ENCODE measurements at places on chromosomes 3 and 15.
A peak's percentile ranks its signal among the peaks of the same experiment; 100 is the strongest.

GRCh38 chr15:33314069-33314468 lies 3.3 kb downstream of the RYR3 start:
- DNase-seq = no peak

DNA sequence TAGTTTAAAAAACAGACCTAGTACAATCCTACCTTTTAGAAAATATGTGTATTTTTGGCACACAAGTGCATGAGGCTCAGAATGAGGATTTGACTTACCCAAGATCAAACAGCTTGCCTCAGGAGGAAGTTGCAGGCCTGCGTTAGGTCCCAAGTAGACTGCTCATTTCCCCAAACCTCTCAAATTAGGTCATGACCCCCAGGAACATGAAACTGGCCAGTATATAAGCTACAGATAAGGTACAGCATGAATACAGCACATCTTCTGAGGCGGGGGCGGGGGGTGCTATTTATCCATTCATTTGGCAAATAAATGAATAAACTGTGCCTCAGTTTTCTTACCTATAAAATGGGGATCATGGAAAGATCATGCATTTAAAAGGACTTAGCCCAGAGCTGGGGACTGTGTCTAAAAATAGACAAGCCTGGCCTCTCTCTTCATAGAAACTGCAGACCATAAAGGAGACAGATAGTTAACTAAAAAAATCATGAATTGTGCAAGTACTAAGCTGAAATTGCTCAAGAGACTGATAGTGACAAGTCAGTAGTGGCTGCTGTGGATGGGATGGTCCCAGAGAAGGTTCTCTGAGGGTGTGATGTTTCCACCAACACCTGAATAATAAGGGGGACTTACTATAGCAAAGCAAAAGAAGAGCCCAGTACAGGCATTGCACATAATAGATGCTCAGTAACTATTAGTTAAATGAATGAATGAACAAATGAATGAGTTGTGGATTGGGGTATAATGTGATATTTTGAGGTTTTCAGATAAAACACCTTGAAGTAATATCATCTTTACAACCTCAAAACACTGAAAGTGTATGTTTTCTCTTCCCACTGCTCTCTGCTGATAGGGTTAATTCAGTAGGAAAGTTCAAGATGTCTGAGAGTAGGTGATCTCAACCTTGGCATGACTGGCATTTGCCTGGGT lies 258.5 kb upstream of the PROK2 start:
- peak; percentile 90 for DNase-seq

DNA sequence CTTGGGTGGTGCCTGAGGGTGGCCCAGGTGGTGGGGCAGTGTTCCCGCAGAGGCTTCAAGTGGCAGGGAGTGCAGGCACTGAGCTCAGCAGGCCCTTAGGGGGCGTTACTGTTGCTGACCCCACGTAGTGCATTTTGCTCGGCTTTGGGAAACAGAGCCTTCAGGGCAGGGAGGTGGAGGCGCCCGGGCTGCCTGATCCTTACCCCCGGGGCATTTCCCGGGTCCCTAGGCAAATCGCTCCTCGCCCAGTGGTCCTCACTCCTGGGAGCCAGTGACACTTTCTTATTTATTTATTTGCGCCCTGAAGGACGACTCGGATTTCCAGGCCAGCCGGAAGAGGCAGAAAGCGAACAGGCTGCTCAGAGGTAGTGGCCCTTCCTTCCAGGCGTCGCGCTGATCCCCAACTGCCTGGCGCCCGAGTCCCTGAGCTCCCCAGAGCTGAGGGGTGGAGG lies 10.1 kb upstream of the FOXB1 start:
- no peak for DNase-seq

DNA sequence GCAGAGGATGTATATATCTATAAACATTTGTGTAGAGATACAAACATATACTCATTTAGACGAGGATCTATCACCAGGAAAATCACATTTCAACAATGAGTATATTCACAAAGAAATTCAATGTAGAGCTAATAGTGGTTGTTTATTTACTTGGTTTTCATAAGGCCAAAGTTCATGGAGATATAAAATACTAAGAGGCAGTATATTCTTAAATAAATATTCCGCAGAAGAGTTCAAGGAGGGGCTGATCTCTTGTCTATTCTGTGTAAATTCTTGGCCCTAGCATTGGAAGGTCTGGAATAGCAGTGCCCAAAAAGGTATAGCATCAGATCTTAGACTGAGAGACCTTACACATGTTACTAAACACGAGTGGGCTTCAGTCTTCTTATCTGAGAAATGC lies 122.1 kb downstream of the EDEM1 start:
- DNase-seq = no peak

DNA sequence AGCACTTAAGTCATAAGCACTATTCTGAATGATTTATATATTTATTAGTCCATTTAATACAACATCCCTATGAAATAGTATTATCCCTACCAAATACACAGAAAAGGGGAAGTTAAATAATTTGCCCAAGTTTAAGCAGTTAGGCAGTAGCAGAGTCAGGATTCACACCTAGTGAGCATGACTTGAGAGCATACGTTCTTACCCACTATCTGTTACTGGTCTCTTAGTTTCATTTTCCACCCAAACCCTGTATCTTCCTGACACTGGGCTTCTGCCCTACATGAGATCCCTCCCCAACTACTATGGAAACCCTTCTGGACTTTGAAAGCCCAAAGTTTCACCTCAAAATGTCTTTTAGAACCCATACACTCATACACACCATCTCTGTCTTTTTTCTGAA lies 4.4 kb upstream of the ATOSA start:
- DNase-seq = peak; percentile 38

GRCh38 chr3:14391033-14391432 lies 11.4 kb upstream of the SLC6A6 start:
- DNase-seq = peak; percentile 89

DNA sequence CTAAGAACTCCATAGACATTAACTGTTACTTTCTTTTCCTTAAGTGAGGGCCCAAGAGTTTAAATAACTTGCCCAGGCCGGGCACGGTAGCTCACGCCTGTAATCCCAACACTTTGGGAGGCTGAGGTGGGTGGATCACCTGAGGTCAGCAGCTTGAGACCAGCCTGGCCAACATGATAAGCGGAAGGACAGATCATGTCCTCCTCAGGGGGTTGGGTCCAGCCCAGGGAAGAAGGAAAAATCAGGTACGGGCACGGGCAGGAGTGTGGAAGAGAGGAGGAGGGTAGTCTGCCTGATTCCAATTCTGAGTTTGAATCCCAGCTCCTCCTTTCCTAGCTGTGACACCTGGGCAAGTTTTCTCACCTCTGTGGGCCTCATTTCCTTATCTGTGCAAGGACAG lies 118.8 kb downstream of the ANP32A start:
- DNase-seq = no peak
